ENCODE measurements at places on chromosomes 7 and 10. TPM values are rescaled to one million over a fixed set of nuclear protein-coding genes. Genes with fewer than 3 reads are reported as not detected.
A peak's percentile ranks its signal among the peaks of the same experiment; 100 is the strongest.

- ATAC-seq = no peak
Measured at GRCh38 chr7:113784316-113784715, 134.5 kb downstream of the PPP1R3A start.

DNA sequence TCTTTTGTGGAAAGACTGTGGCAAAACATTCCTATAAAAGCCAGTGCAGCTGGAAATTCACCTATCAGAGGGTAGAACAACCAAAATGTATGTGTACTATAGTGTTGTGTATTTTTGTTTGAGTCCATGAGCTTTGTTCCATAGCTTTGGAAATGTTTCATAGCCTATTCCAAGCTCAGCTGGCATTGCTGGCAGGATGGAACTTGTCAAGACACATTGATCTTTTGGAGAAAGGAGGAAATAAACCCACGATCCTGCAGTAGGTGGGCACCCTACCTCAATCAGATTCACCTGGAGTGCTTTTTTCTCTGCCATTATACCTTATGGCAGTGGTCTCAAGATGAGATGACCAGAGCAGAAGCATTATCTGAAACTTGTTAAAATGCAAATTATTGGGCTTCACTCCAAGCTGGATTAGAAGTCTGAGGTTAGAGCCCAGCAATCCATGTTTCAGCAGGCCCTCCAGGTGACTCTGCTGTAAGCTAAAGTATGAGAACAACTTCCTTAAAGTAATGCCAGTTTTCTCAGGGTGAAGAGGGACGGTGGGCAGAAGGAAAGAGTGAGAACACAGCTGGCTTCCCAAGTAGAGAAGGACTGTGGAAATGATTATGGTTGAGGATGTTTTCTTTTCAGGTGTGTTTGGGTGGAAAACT lies 30.3 kb upstream of the CDK1 start:
- no peak for ATAC-seq

DNA sequence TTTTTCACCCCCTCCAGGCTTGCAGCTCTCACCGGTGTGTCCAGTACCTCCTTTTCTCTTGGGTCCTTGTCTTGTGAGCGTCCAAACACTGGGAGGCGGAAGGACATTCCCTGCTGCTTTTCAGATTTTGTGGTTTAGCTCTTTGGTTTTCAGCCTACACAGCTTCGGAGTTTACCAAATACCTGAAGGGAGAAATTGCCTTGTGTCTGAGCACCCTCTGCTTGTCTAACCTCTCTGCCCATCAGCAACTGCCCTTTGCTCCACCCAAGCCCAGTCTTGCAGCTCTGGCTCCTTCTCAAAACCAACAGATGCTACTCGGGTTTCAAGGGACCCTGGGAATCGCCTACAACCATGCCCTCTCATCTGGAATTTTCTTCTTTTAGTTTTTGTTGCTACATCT lies 519.1 kb upstream of the IGFBP3 start:
- no peak for ATAC-seq

DNA sequence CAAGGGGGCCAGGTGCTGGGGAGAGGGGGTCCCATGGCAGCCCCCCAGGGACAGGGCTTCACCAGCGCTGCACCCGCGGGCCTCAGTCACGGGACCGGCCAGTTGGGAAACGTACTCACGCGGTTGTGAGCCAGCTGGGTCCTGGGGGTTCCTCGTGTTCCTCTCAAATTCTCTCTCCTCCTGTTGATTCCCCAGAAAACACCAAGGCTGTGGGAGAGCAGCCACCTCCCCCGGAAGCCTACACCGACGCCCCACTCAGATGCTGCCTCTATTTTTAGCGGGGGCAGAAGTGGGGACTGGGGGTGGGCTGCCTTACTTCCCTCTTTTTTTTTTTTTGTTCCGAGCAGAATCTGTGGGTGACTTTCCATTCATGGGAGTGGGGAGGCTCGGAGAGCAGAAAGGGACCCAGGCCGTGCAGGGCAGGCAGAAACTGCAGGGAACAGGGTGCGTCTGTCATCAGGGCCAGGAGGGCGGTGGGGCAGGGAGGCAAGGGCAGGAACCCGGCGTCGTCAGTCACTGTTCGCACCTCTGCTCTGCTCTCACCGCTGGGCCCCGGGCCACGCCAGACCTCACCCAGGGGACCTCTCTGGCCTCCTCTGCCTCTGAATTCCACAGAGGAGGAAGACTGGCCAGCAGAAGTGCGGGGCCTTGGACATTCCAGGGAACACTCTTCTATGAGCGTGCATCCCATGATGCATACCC lies 63.1 kb downstream of the CARD11 start:
- ATAC-seq = no peak

DNA sequence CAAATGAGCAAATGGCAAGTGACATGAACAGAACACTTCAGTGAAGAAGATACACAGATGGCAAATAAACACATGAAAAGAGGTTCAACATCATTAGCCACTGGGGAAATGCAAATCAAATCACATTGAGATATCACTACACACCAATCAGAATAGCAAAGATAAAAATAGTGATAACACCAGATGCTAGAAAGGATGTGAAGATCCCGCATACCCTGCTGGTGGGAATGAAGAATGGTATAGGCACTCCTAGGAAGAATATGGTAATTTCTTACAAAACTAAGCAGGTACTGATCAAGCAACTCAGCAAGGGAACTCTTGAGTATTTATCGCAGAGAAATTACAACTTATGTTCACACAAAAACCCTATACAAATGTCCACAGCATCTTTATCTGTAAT lies 11.2 kb downstream of the LAMB4 start:
- no peak for ATAC-seq

The CHAT gene
- 0.94 TPM for total RNA-seq

DNA sequence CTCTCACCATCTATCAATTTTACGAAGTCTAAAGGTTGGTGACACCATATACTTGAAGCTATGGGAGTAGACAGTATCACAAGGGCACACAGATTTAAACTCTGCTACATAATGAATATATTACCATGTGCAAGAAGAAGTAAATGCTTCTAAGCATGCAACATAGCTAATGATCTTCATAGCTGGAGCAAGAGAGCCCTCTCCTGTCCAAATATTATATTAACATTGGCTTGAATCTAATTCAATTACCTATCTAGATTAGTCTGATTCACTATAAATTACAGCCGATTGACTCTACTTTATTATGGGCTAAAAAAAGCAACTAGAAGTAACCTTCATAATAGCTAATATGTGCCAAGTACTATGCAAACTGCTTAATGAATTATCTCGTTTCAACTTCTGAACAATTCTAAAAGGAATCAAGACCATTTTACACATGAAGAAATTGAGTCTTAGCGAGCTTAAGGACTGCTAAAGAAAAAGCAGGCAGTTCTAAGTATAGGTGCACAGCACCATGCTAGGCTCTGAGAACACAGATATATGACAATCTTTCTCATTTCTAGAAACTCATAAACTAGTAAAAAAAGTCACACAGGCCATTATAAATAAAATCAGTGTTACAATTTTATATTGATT lies 21.9 kb downstream of the FRA10AC1 start:
- ATAC-seq = no peak

DNA sequence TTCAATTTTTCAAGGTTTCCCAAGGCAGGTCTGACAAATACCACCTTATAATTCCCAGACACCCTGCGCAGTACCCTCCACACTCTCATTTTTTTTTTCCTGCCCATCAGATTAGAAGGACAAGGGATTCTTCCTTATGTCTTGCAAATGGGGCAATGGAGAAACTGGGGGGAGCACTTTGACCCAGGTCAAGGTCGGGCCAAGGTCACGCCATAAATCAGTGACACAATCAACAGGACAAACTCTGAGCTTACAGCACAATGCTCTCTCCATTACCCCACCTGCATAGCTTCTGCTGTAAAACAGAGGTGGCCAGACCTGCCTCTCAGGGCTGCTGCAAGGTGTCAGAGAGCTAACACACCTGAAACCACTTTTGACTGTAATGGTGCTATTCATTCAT lies 254.4 kb upstream of the ZMIZ1 start:
- no peak for ATAC-seq

- peak; percentile 87 for ATAC-seq
Measured at GRCh38 chr7:24572997-24573553, at the start of gene PALS2. Gene PALS2 (plus strand): TSS chr7:24573452. CDS start chr7:24623668, 50,216 bp downstream.

- ATAC-seq = no peak
Measured at GRCh38 chr7:155603205-155603857, 41.1 kb upstream of the RBM33 start.

The MDFIC gene
- 30.3 TPM for total RNA-seq

The ACSM6 gene
- not detected for total RNA-seq

GRCh38 chr7:150466477-150466876 lies 16.0 kb downstream of the GIMAP8 start:
- peak; percentile 34 for ATAC-seq

GRCh38 chr10:13971601-13972475 lies 358.9 kb downstream of the FRMD4A start:
- no peak for ATAC-seq

DNA sequence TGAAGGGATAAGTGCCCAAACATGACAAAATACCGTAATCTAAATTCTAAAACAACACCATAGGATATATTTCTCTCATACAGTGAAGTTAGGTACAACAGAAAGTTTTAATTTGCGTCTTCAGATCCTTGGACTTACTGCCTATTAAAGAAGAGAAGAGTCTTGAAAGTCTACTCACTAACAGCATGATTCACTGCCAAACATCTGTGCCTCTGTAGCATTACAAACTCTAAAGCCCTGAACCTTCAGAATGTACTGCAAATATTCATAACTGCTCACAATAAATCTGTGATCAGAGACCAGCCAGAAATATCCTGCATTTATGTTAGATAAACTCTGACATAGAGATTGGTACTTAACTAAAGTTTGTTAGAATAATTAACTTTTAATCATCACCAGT lies 365.3 kb downstream of the PARD3 start:
- no peak for ATAC-seq

DNA sequence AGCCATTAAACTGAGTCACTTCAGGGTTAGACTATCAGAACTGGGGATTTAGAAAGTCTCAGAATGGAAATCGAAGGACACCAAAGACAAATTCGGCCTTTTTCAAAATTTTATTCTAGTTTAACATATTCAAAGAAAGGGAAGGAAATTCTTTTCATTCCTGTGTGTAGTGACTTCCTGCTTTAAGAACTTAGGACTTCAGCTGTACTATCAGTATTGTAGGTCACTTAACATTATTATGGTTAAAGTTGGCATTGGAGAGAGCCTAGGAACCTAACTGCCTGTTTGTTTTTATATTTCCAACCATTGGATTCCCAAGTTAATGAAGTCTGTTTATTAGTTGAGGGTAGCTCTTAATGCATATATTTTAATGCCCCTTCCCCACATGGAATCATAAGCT lies 63.7 kb downstream of the PTEN start:
- ATAC-seq = no peak

DNA sequence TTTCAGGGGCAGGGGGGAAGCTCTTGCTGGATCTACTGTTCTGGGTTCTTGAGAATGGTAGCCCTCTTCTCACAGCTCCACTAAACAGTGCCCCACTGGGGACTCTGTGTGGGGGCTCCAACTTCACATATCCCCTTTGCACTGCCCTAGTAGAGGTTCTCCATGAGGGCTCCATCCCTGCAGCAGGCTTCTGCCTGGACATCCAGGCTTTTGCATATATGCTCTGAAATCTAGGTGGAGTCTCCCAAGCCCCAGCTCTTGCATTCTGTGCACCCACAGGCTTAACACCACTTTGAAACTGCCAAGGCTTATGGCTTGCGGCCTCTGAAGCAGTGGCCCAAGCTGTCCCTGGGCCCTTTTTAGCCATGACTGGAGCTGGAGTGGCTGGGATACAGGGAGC lies 150.7 kb downstream of the LRMDA start:
- no peak for ATAC-seq

GRCh38 chr10:111429288-111430028 lies 352.6 kb downstream of the ADRA2A start:
- ATAC-seq = no peak

The CALCR gene
- total RNA-seq = not detected

DNA sequence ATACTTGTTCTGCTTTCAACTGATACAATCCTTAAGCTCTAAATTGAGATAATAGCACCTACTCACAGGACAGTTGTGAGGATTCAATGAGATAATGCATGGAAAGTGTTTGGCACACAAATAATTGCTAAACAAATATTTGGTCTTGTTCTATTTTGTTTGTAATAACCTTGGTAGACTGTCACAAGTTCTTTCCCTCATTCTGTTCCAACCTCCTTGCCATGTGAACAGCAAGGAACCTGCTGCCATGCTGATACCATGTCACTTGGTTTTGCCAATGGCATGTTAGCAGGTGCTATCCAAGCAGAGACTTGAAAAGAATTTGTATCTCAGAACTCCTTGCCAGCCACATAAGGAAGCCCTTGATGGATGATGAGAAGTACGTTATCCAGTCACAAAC lies 24.8 kb upstream of the TECTB start:
- ATAC-seq = no peak

DNA sequence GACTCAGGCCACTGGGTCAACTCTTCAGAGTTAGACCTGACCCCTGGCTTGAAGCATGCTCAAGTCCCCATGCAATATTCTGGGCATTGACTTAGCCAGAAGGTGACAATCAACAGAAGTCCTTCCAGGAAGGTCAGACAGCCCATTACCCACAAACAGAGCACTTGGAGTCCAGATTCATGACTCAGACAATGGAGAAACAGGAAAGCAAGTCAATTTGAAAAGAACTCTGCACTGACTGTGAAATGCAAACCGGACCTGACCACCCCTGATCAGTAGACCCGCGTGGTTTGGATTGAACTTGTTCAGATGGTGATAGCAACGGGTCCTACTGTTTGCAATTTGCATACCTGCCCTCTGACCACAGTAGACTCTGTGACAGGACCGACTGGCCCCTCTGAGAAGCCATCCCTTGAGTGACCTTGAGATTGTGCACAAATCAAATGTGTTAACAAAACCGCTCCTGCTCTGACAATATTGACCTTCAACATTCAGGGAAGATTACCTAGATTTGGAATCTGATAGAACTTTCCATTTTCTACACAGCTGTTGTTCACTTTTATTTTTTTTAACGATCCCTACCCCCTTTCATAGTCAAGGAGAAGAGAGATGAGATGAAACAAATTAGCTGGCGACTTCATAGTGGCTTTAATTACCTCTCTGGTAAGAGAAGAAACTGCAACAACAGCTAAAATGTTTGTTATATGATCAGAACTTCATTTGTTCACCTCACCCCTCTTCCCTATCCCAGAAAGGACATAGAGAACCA lies 138.7 kb downstream of the NRP1 start:
- no peak for ATAC-seq

Measured in gastroesophageal sphincter (tissue), 4 donors.